LoVo (cell line): ENCODE measurements at places on chromosomes 5 and 9.

DNA sequence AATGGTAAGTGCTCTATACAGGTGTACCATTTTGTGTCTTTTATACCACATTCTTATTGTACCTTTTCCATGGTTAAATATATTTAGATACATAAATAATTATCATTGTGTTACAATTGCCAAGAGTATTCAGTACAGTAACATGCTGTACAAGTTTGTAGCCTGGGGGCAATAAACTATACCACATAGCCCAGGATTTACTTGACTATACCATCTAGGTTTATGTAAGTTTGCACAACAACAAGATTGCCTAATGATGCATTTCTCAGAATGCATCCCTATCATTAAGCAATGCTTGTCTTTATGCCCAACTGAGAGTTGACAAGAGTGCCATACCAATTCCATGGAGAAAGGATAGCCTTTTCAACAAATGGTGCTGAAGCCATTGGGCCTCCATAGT is 136.7 kb upstream of the PJA2 start:
- DNase-seq, result no peak

GRCh38 chr5:37823433-37824152 is 16.2 kb downstream of the GDNF start:
- no peak for DNase-seq

- no peak for DNase-seq
Measured at GRCh38 chr9:69748304-69748703, 11.5 kb downstream of the PTAR1 start.

GRCh38 chr5:11104210-11104609 is 343.2 kb upstream of the DAP start:
- DNase-seq, result no peak

- no peak for DNase-seq
Measured at GRCh38 chr5:11268891-11269290, 507.9 kb upstream of the DAP start.

- no peak for DNase-seq
Measured at GRCh38 chr9:127252410-127253318, 11.9 kb upstream of the GARNL3 start.

- DNase-seq, result no peak
Measured at GRCh38 chr9:89012294-89013042, 21.2 kb downstream of the S1PR3 start.
